ELR (cell line): ENCODE measurements at places on chromosomes 2 and 18.

DNA sequence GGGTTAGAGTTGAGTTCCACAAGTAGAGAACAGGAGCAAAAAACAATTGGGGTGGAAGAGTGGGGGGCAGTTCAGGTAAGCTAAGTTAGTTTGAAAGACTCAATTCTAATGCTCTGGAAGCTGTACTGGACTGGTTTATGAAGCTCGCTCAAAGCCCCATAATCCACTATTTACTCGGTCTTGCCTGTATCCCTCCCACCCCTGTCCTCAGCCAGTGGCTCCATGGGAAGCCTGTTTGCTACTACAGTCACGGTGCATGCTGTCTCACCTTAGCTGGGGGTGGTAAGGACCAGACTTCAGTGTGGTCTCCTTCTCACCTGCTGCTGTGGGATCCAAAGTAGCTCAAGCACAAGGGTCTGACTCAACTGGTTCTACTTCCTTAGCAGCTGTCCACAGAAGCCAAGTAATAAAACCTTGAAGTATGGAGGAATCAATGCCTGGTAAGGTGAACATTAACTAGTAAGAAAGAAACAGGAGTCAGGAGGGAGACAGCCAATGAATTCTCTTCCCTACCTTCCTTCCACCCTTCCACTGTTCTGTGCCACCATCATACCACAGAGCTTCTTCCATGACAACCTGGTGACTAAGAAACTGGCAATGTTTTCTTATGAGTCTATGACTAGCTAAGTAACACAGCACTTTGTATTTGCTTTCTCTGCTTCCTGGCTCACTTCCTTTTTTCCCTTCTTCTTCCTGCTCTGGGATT is 230.8 kb downstream of the SRBD1 start:
- DNase-seq = peak; percentile 78

GRCh38 chr2:177897278-177897677 is 175.3 kb downstream of the PDE11A start:
- no peak for DNase-seq

- peak; percentile 53 for DNase-seq
These were observed 721 bp downstream of the FHOD3 start for GRCh38 chr18:36298126-36298741.

- peak; percentile 70 for DNase-seq
These were observed 99.7 kb upstream of the UGP2 start for GRCh38 chr2:63741884-63742579.

- no peak for DNase-seq
These were observed 302.2 kb upstream of the STON1 start for GRCh38 chr2:48227617-48228344.

DNA sequence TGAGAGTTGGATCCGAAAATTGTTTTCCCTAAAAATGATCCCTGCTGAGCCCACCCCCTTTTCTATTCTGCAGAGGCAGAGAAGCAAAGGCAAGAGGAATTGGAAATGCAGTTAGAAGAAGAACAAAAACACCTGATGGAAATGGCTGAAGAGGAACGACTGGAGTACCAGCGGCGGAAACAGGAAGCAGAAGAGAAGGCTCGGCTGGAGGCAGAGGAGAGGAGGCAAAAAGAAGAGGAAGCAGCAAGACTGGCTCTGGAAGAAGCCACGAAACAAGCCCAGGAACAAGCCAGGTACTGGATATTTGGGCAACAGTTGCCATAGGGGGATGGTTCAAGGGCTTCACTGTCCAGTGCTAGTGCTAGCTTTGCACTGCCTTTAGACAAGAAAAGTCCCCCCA is 41.7 kb downstream of the SUMO1 start:
- DNase-seq = no peak

DNA sequence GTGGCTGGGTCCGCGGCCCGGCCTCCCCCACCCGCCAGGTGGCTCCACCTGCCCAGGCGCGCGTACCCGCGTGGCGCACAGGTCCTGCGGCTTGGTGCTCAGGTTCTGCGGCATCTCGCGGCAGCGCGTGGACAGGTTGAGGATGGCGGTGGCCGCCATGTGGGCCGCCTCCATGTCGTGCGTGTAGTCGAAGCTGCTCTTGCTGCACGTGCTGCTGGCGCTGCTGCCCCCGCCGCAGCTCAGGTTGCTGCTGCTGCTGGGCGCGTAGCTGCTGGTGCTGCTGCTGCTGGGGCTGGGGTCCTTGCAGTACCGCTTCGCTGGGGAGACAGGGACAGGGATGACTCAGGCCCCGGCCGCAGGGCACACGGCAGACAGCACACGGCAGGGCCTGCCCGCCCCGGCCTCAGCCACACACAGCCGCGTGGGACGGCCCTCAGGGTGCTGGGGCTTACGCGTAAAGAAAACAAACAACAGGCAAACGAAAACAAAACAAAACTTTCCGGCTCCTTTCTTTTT is 147.7 kb upstream of the PXDN start:
- no peak for DNase-seq

GRCh38 chr2:163553601-163554000 is 182.2 kb downstream of the FIGN start:
- no peak for DNase-seq

GRCh38 chr18:68960355-68960754 is 162.5 kb downstream of the CCDC102B start:
- DNase-seq = no peak

- peak; percentile 29 for DNase-seq
These were observed 2.7 kb upstream of the LCT start for GRCh38 chr2:135839713-135840112.

DNA sequence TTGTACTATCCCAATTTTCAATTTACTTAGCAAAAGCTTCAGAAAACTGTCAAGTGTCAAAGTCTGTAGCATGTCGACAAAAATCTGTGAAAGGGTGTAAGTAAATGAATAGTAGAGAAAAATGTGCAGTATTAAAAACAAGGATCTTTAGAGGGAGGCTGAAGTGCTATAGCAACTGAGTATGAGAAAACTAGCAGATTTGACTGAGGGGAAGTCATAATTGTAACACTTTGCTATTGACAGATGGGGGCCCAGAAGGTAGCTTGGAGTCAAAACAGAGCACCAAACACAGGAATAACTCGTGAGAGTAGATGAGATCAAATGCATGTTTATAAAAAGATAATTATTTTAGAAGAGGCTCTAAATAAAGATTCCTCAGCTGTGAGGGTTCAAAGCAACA is 657.7 kb downstream of the TMEM182 start:
- no peak for DNase-seq

DNA sequence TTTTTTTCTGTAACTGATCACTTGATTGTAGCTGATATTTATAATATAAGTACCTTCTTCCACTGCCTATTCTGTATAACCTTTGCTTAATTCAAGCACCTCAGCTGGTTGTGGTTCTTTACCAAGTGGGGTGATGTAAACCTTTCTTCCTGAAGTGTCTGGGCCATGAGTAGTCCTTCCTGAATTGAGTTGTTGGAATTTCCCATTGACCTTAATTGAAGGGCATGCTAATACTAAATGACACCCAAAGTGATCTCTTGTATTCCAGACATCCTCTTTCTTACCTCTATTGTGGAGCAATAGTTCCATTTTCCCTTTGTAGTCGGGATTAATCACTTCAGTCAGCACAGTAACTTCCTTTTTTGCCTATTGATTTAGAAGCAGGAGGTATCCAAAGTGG is 1496.8 kb upstream of the CELF4 start:
- DNase-seq = no peak

GRCh38 chr2:20021405-20022009 is 9.0 kb upstream of the MATN3 start:
- no peak for DNase-seq

DNA sequence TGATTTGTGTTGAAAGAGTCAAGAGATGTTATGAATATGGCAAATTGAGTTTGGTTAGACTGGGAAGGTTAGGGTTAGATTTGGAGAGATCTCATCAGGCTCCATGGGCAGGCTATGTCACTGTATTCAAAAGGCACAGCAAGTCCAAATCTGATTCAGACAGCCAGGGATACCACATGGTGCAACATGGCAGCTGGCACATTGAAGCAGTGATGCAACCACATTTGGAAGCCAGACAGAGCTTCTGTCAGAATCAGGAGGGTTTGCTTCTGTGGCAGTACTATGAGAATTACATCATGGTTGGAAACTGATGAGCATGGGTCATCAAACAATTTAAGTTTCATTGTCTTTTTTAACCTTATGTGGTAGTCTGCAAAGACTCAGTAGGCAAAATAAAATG is 772.2 kb downstream of the SUCLG1 start:
- no peak for DNase-seq

GRCh38 chr18:79353267-79353666 is 42.5 kb upstream of the NFATC1 start:
- peak; percentile 6 for DNase-seq

GRCh38 chr2:67880291-67880761 is 182.5 kb downstream of the C1D start:
- DNase-seq = peak; percentile 52

GRCh38 chr2:35082072-35082471 is 1273.5 kb upstream of the CRIM1 start:
- no peak for DNase-seq

DNA sequence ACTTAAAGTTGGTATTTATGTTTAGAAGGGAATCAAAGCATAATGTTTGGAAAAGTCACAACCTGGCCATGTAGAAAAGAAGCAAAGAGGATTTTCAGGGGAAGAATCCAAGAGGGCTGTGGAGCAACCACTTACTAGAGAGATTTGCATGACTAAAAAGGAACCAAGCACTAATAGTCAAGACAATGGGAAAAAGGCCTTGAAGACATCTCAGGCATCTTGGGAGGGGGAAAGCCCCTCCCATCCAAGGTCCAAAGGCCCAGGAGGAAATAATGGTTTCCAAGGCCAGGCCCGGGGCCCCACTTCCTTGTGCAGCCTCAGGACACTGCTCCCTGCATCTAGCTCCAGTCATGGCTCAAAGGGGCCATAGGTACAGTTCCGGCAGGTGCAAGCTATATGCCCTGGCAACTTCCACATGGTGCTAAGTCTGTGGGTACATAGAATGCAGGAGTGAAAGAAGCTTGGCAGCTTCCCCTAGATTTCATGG is 128.1 kb downstream of the EIPR1 start:
- no peak for DNase-seq

GRCh38 chr2:163662141-163662780 is 73.5 kb downstream of the FIGN start:
- DNase-seq = peak; percentile 53

GRCh38 chr18:55491616-55492015 is 96.4 kb downstream of the TCF4 start:
- no peak for DNase-seq

DNA sequence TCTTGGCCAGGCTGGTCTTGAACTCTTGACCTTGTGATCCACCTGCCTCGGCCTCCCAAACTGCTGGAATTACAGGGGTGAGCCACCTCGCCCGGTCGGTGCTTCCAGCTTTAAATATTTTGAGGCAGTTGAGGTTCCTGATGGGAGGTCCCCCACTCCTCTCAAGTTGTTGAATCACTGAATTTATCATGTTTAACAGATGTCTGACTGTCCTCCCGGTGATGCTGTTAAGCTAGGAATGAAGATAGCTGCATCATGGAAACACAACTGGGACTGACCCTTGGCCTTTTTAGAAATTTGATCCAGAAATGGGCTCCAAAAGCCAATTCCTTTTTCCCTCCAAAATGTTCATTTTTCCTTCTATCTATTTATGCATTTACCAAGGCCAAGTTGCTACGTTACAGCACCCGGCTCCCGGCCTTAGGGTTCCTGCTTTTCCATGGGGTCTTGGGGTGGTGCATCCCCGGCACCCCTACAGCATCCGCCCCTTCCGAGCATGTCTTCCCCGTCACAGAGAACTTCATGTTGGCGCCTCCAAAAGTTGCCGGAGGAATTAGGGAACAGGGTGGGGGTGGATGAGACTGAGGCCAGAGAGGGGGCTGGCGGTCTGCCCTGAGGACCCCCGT is 43.9 kb downstream of the PAX8 start:
- DNase-seq = no peak

- DNase-seq = peak; percentile 92
These were observed 61.6 kb downstream of the SCN9A start for GRCh38 chr2:166314022-166314759.

- DNase-seq = peak; percentile 16
These were observed 710 bp downstream of the DUSP19 start for GRCh38 chr2:183079139-183079775.

DNA sequence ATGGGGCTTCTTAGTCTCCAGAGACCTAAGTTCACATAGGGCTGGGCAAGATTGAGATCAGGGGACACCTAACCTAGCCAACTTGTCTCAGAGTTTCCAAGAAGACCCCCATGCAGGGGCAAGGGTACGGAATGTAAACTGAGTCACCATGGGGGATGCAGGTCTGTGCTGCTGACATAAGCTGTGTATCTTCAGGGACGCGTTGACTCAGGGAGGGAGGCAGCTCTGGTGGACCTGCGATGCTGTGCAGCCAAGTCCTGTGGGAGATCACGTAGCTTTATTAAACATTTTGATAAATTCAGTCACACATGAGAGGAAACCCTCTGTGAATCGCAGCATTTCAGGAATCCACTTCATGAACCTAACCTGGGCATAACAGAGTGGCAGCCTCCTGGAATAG is 216.0 kb downstream of the ANKRD30B start:
- DNase-seq = no peak

GRCh38 chr2:103152556-103152955 is 390.7 kb downstream of the TMEM182 start:
- DNase-seq = no peak

DNA sequence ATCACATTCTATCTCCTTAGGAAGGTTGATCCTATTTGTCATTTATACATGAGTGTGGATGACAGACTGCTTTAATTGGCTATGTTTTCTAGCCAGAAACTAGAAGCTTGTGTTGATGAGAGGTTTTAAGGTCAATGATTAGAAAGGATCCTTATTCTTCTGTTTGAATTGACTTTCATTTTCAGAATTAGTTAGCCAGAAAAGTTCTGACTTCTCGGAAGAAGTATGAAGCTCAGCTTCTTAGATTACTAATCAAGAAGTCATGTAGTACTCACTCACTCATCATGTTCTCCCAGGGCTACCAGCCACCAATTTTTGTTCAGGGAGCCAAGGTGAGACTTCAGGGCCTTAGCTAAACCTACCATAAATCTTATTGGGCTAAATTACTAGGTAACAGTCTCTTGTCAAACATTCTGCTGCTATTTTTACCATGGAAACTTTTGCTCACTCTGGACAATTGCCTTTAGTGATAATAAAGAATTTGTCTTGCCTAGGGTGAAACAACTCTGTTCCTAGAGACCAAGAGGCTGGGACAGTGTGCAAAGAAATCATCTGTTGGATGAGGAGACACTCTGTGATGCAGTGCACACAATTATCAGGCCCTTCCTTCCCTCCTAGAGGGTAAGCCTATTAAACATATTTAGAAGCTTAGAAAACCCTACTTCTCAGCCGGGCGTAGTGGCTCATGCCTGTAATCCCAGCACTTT is 111.6 kb upstream of the DNMT3A start:
- DNase-seq = peak; percentile 25

GRCh38 chr2:187461294-187462261 is 13.5 kb upstream of the CALCRL start:
- DNase-seq = no peak

DNA sequence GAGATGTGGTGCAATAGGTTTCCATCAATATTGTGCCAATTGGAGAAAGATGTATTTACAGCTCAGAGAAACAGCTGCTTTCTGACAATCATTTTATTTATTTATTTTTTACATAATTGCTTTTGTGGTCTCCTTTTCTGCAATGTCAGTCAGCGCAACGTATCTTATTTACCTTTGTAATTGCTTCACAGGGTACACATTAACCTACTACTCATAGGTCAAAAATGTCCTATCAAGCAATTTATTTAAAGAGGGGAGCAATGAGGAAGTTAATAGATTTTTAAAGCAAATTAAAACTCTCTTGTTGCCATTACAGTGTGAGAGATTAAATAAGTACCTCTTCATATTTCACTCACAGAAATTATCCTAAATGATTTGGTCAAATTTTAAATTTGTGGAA is 291.0 kb downstream of the CALCRL start:
- DNase-seq = no peak
